ENCODE measurements at places on chromosomes 7 and 10.
A peak's percentile ranks its signal among the peaks of the same experiment; 100 is the strongest.

GRCh38 chr7:138816650-138817049 is 18.7 kb upstream of the ATP6V0A4 start:
- DNase-seq: no peak

GRCh38 chr10:21976739-21977138 is 26.8 kb downstream of the DNAJC1 start:
- DNase-seq: no peak

GRCh38 chr10:60908031-60908430 is 36.0 kb downstream of the RHOBTB1 start:
- no peak for DNase-seq

- DNase-seq: no peak
Measured at GRCh38 chr10:130409331-130409730, 273.1 kb downstream of the GLRX3 start.

- no peak for DNase-seq
Measured at GRCh38 chr10:64116707-64117106, 595.5 kb downstream of the REEP3 start.

- DNase-seq: no peak
Measured at GRCh38 chr7:69622960-69623359, 24.7 kb downstream of the AUTS2 start.

GRCh38 chr10:28775773-28776172 is 98.5 kb downstream of the BAMBI start:
- DNase-seq: no peak

GRCh38 chr10:113252650-113253618 is 299.9 kb upstream of the HABP2 start:
- DNase-seq: no peak

DNA sequence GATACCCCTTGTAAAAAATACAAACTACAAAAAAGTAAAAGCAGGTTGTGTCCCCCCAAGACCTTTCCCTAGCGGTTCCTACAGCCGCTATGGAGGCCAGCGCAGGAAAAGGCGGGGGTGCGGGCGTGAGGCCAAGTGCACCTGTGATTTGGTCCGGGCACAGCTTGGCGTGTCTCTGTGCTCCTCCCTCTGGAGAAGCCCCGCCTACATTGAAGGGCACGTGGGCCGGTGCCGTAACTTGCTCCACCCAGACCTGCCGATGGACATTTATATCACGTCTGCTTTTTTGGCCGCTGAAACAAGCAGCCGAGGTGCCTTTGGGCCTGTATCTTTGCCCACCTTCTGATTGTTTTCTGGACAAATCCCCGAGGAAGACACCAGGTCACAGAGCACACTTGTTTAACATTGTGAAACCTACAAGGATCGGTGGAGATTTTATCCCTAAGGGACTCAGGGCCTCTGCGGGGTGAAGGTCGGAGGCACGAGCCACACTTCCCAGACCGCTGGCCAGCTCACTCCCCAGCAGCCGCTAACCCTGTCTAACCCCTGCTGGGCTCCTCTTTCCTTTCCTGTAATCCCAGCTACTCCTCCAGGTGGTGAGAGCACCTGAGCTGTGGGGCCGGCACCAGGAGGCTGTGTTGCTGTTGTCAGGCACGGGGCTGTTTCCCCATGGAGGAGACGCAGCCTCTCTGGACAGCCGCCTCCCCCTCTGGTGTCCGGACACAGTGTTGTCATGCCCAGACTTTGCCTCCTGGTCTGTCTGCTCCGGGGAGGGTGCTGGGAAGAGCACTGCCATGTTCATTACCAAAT is 18.8 kb upstream of the INPP5A start:
- DNase-seq: no peak

DNA sequence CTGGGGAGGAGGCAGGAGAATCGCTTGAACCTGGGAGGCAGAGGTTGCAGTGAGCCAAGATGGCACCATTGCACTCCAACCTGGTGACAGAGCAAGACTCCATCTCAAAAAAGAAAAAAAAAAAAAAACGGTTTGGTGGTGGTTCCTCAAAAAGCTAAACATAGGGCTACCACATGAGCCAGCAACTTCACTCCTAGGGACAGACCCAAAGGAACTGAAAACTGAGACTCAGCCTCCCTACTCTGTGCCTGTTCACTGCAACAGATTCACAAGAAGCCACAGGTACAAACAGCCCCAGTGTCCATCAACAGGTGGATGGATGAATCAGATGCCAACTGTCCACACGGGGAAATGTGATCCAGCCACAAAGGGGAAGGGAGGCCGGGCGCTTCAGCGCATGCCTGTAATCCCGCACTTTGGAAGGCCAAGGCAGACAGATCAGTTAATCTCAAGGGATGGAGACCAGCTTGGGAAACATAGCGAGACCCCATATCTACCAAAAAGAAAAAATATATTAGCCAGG is 79.1 kb upstream of the TNRC18 start:
- no peak for DNase-seq

DNA sequence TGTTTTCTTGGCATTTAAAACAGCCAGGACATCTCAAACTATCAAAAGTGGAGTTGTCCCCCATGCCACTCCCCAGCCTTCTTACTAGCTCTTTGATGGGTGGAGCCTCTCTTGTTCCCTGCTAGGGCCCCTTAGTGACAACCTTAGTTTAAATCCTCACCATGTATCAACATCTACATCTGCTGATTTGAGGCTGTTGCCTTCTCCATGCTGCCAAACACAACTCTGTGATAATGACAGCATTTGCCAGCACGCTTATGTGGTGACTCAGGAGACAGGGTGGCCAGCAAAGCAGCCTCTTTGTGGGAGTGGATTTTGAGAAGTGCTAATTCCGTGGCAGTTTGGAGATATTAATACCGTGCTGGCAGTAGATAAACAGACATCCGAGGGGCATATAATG is 145.4 kb downstream of the LRRC4 start:
- DNase-seq: no peak

GRCh38 chr10:132391676-132392020 is 5.4 kb upstream of the PWWP2B start:
- DNase-seq: no peak

DNA sequence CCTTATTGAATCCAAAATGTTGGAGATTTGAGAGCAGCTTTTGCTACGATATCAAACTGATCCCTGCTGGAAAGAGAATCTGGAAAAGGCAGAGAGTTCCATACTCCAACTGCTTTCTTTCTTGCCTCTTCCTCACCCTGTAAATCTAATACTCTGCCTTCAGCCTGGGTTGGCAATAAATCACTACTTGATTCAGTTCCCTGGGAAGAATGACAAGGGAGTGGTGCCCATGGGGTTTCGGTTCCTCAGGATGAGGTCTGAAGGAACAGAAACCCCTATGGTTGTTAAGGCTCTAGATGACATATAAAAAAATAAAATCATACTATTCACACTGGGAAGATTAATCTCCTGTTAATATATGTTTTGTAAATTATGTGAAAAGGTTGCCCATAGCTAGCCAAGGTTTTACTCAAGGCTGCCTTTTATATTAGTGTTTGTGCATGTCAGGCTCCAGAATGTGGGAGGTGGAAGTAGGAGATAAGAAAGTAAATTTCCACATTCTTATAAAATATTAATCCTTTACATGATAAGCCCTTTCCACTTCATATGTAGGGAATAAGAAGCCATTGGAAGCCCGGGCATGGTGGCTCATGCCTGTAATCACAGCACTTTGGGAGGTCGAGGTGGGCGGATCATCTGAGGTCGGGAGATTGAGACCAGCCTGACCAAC is 106.2 kb upstream of the CACNA2D1 start:
- no peak for DNase-seq

GRCh38 chr7:22250390-22250789 is 106.6 kb downstream of the RAPGEF5 start:
- DNase-seq: no peak

DNA sequence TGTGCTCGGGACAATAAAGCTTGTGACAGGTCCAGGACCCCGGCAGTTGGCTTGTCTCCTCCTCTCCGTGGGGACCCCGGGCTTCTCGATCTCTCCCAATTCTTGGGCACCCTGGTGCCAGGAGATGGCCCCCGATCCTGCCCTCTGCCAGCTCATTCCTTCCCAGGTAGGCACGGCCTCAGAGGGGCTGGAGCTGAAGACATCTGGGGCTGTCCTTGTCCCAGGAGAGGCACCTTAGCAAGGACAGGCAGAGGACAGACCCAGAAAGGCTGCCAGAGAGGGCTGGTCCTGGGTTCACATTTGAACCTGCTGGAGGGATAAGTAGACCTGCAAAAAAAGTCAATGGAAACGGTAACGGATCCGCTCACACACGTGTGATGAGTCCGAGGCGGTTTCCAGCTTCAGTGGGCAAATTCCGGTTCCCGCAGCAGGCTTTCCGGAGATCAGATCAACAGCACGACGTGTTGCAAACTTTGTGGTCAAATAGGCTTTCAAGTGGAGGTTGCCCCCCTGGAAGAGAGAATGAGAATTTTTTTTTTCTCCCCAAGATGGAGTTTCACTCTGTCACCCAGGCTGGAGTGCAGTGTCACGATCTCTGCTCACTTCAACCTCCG is 47.7 kb upstream of the GTF2IRD1 start:
- DNase-seq: no peak

DNA sequence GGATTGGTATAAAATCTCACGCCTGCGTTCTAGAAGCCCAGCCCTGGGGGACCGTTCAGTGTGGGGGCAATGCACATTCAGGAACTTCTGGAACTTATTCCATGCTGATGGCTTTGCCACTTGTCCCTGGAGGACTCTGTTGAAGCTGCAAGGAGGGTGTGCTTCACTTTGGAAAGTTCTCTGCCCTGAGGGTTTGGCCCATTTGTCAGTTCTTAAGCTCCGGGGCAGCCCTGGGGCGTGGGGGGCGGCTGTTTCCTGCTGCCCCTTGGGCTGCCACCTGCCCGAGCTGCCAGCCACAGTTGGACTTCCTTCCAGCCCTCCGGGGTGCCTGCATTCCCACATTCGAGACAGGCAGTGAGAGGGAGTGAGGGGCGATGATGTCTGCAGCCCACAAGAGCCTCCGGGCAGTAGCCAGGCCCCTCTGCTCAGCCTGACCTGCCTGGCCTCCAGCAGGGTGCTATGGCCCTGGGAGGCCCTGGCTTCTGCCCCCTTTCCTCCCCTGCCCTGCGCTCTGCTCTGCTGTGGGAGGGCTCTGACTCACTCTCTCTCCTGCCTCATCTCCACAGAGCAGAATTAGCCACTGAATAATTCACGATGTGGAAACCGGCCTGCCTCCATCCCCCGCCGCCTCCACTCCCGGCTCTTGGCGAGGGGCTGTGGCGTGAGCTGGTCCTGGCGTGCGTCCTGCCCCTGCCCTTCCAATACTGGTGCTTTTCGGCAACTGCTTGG is 1.9 kb downstream of the TTYH3 start:
- peak; percentile 31 for DNase-seq

DNA sequence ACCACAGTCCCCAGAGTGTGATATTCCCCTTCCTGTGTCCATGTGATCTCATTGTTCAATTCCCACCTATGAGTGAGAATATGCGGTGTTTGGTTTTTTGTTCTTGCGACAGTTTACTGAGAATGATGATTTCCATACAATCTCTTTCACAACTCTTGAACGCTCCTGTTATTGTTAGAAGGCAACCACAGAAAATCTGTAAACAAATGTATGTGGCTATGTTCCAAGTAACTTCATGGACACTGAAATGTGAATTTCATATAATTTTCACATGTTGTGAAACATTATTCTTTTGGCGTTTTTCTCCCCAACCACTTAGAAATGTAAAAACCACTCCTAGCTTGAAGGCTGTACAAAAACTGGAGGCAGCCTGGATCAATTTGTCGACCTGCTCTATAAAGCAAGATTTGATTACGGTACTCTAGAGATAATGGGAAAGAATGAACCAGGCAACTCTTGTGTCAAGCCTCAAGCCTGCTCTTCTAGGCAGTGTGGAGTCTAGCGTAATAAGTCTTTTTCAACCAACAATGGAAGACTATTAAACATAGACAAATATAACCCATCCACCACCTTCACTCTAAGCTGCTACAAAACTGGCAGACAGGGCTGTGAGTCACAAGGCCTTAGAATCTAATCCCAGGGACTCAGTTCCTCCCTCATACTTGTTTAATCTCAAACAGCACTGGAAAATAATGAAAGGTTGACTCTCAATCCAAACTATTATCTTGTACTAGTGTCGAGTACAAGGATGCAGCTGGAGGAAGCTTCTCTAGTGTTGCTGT is 22.7 kb downstream of the ARL3 start:
- no peak for DNase-seq

DNA sequence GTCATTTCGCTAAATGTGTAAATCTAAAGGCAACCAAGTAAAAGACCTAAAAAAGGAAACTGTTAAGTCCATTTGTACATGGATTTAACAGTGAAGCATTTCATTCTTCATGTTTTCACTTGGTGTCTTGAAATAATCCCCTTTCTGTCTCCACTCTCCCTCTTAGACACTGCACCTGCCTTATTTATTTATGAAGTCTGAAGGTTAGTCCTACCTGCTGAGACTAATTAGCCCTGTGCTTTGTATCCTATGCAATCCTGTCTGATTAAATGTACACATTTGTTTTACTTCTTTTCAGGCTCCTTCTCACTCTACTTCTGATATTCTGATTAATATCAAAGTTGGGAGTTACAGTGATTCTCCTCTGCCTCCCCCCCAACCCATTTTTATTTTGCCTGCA is 1.9 kb upstream of the TCF7L2 start:
- DNase-seq: no peak

GRCh38 chr7:16040346-16040745 is 353.9 kb upstream of the MEOX2 start:
- DNase-seq: no peak

DNA sequence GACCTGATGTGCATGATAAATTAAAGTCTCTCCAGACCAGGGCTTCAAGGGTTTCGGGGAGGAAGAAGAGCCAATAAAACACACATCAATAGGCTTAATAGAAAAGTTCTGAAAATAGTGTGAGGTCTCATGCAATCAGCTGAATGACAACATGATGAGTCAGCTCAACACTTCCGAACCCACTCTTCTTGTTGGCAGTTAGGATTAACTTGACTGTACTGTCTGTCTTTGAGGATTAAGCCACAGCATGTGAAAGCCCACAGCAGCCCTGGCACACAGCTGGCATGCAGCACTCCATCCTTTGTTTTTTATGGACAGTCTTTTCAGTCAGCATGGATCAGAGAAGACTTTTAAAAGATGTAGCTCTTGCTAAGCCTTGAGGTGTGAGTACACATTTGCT is 526.9 kb upstream of the VSTM2A start:
- no peak for DNase-seq

DNA sequence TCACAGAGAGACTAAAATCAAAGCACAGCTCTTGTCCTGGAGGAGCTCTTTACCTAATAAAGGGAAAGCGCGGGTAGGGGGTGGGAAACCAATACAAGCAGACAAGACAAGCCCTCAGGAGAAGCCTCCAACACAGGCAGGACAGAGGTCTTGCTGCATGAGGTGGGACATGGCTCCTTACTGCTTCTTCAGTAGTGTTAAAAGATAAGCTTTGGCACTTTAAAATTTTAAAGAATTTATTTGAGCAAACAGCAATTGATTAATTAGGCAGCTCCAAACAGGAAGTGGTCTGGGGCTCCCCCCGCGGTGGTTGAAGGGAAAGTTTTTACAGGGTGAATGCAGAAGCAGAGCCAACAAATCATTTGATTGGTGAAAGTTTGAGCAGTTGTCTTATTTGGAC is 50.3 kb upstream of the MACC1 start:
- no peak for DNase-seq
